Myometrial cell (primary cell): ENCODE measurements at places on chromosomes 7 and 10. TPM values are rescaled to one million over a fixed set of nuclear protein-coding genes. Genes with fewer than 3 reads are reported as not detected.

The STOX1 gene
- not detected in 2 replicates for total RNA-seq

The SEC31B gene
- total RNA-seq, result 0.29 and 1.1 TPM in 2 replicates

The FIS1 gene
- total RNA-seq, result 232 and 308 TPM in 2 replicates

The IL6 gene
- total RNA-seq, result 0.53 and 9.5 TPM in 2 replicates

The GALNT11 gene
- total RNA-seq, result 33.7 and 54.9 TPM in 2 replicates

The AGMO gene
- not detected in 2 replicates for total RNA-seq

The STEAP4 gene
- under 0.01 TPM in 1 of 2 replicates, not detected in the other for total RNA-seq

The CRPPA gene
- 0.89 and 1.2 TPM in 2 replicates for total RNA-seq

The PTPRZ1 gene
- total RNA-seq, result not detected in 2 replicates

The KAZALD1 gene
- total RNA-seq, result 9.4 and 9.8 TPM in 2 replicates

The TMEM184A gene
- 0.18 TPM in 1 of 2 replicates, not detected in the other for total RNA-seq

The CUEDC2 gene
- 103 and 137 TPM in 2 replicates for total RNA-seq

The HPSE2 gene
- 0.35 TPM in 1 of 2 replicates, not detected in the other for total RNA-seq

The TACC2 gene
- total RNA-seq, result 5.5 and 9.5 TPM in 2 replicates

The RAPGEF5 gene
- total RNA-seq, result 0.29 TPM in 1 of 2 replicates, not detected in the other

The MKI67 gene
- 16.7 and 23.7 TPM in 2 replicates for total RNA-seq

The LGI1 gene
- not detected in 2 replicates for total RNA-seq

The ZPBP gene
- total RNA-seq, result not detected in 2 replicates

The ASB10 gene
- not detected in 2 replicates for total RNA-seq

The SDK1 gene
- total RNA-seq, result 0.89 and 2.0 TPM in 2 replicates

The PUS7 gene
- total RNA-seq, result 8.3 and 10.7 TPM in 2 replicates

The ARPC1A gene
- 281 and 385 TPM in 2 replicates for total RNA-seq

The ELAPOR2 gene
- 0.29 and 6.4 TPM in 2 replicates for total RNA-seq

The OR6B1 gene
- total RNA-seq, result not detected in 2 replicates

The TRIM8 gene
- total RNA-seq, result 129 and 134 TPM in 2 replicates

The GDF10 gene
- not detected in 2 replicates for total RNA-seq

The ABI1 gene
- 34.0 and 39.2 TPM in 2 replicates for total RNA-seq

The WDR86 gene
- 17.6 and 19.1 TPM in 2 replicates for total RNA-seq

The CHST15 gene
- total RNA-seq, result 11.5 and 12.7 TPM in 2 replicates

The COL26A1 gene
- not detected in 2 replicates for total RNA-seq

The OR9A2 gene
- total RNA-seq, result not detected in 2 replicates

The OR2A1 gene
- not detected in 2 replicates for total RNA-seq

The PKD2L1 gene
- not detected in 2 replicates for total RNA-seq

The GIMAP4 gene
- not detected in 2 replicates for total RNA-seq

The GUSB gene
- 16.1 and 25.0 TPM in 2 replicates for total RNA-seq

The PNLIP gene
- total RNA-seq, result not detected in 2 replicates

The OR6V1 gene
- total RNA-seq, result not detected in 2 replicates

The UCMA gene
- total RNA-seq, result not detected in 2 replicates
